ENCODE measurements at places on chromosomes 3 and 15.
A peak's percentile ranks its signal among the peaks of the same experiment; 100 is the strongest.

DNA sequence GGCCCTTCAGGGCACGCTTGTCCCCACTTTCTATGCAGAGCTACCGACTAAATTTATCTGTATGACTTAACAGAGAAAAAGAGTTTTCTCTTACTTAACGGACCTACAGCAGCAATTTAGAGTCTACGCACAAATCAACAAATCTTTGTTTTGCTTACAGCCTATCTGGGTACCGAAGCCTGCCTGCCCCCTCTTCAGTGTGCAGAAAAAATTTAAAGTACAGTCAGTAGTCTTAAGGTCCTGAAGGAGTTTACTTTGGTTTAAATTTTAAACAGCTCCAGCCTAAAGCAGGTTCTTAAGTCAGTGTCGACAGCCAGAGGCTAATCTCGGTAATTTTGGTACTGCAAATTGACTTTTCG is 570 bp downstream of the SACM1L start:
- H3K27ac ChIP-seq = peak overlapping the region; percentile 85
- no peaks in the 10 kb centered on the region for H3K36me3 ChIP-seq
- no peaks in the 10 kb centered on the region for H3K27me3 ChIP-seq
- H3K4me3 ChIP-seq = peak overlapping the region; percentile 88

- no peaks in the 10 kb centered on the region for H3K4me1 ChIP-seq
- no peak overlapping the region for H3K4me3 ChIP-seq
- no peak for DNase-seq
- peaks cover 24% of the 10 kb centered on the region for H3K27me3 ChIP-seq
- no peak overlapping the region for H3K27ac ChIP-seq
These were observed 6.0 kb upstream of the LARP6 start for GRCh38 chr15:70859998-70860397.

DNA sequence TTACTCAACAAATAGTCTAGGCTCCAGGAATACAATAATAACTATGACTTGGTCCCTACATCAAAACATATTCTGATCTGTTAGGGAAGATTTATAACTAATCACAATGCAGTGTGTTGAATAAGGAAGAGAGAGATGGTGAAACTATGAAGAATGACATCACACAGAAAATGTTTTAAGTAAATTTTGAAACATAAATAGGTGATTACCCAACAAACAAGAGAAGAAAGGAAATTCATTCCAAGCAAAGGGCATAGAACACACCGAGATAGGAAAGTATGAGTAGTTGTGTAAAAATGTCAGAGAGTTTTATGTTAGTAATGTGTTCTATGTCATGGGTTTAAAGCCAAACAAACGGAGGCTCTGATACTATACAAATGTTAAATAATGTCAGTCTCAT is 13.4 kb downstream of the SEC62 start:
- no peak overlapping the region for H3K27ac ChIP-seq
- H3K27me3 ChIP-seq = no peaks in the 10 kb centered on the region
- DNase-seq = no peak
- no peak overlapping the region for H3K4me3 ChIP-seq
- peaks cover 4% of the 10 kb centered on the region for H3K4me1 ChIP-seq

- DNase-seq = no peak
- H3K4me3 ChIP-seq = no peak overlapping the region
- H3K4me1 ChIP-seq = no peaks in the 10 kb centered on the region
- no peak overlapping the region for H3K27ac ChIP-seq
These were observed 126.8 kb downstream of the ATP1B3 start for GRCh38 chr3:142003291-142003690.

DNA sequence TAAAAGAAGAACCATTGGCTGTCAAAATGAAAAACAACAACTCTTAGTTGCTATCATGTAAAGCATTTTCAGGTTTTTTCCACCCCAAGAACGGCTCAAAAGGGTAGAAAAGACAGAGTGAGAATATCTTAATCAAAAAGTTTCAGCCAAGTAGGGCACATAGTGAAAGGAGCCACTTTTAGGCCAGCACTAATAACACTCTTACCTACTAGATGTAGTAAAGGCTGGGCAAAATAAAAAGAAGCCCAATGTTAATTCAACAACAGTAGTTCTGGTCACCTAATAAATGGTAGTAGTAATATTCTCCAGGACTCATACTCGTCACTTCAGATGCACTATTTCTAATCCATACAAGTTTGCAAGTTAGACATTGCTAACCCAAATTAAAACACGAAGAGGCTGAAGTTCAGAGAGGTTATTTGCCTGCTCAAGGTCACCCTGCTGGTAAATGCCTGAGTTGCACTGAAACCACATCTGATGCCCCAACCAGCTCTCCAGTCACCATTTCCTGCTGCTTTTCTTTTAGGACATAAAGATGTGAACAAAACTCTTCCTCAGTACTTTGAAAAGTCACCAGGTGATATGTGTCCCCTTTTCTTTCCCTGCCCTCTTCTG is 7.5 kb downstream of the GOLIM4 start:
- H3K4me3 ChIP-seq = no peak overlapping the region
- peaks cover 49% of the 10 kb centered on the region for H3K4me1 ChIP-seq
- no peaks in the 10 kb centered on the region for H3K27me3 ChIP-seq
- no peak overlapping the region for H3K27ac ChIP-seq
- H3K36me3 ChIP-seq = no peaks in the 10 kb centered on the region

DNA sequence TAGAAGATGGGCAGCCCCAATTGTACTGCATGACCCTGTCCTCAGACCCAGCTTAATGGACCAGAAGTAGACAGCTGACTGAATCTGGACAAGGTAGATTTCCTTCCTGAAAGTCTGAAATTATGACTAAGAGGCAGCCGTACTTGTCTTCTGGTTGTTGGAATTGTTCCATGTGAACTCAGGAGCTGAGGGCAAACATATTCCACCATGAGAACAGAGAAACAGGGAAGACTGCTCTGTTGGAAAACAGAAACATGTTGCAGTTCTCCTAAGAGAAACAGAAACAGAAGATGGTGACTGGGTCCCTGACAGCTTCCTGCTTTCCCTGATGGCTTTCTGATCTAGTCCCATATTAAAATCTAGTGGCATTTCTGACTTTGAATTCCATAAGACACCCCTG is 24.1 kb downstream of the POPDC2 start:
- DNase-seq = no peak
- H3K36me3 ChIP-seq = no peaks in the 10 kb centered on the region
- peaks cover 35% of the 10 kb centered on the region for H3K4me1 ChIP-seq

DNA sequence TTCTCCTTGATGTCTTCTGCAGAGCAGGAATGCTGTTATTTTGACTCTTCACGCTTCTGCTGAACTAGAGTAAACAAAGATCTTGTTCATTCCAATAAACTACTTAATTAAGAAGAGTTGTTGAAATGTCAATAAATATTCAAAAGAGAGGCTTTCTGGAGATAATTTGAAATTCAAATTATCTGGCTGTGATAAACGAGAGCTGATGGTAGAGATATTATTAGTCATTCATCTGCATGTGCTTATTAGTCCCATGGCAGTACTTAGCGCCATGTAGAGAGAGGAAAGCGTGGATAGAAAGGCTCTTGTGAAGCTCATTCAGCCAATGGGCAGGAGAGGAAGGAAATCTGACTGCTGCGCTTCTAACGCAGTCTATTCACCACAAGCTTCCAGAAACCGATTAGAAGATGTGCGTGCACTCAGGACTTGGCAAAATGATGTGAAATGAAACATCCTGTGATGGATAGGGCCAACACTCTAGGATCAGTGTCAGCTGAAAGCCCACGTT is 251.1 kb downstream of the GABRB3 start:
- H3K4me1 ChIP-seq = no peaks in the 10 kb centered on the region
- H3K4me3 ChIP-seq = no peak overlapping the region
- H3K36me3 ChIP-seq = no peaks in the 10 kb centered on the region
- H3K27ac ChIP-seq = no peak overlapping the region

Measured in common myeloid progenitor, CD34-positive (primary cell).